Epithelial cell of proximal tubule (primary cell): ENCODE measurements at places on chromosomes 16 and 17. TPM values are rescaled to one million over a fixed set of nuclear protein-coding genes. Genes with fewer than 3 reads are reported as not detected.

- no peak for DNase-seq
Observed at GRCh38 chr17:8839410-8839935, 28.0 kb downstream of the PIK3R6 start.

DNA sequence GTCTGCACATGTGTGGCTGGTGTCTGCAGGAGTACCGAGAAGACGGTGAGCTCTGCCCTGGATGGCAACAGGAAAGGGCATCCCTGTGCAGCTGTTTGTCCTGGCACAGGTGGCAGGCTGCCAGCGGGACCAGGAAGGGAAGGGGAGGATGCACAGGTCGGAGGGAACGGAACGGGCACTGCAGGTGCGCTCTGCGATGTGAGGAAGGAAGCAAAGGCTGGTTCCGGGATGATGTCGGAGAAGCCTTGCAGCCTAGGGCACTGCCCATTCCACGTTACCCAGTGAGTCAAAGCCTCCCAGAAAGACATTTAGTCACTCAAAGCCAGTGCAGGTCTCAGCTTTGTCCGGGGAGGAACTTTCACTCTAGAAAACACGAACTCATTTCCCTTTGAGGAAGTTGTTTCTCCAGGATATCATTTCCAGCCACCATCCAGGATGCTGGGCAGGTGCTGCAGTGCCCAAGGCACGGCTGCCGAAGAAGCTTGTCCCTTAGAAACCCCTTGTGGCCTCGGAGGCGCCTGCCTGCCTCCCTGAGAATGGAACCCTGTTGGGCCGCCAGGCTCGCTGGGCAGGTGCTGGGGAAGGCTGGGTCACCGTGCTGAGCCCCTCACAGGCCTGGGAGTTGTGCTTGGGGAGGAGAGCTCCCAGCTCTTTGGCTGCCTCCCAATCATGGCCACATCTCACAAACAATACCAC is 4.5 kb upstream of the TMEM235 start:
- no peak for DNase-seq

DNA sequence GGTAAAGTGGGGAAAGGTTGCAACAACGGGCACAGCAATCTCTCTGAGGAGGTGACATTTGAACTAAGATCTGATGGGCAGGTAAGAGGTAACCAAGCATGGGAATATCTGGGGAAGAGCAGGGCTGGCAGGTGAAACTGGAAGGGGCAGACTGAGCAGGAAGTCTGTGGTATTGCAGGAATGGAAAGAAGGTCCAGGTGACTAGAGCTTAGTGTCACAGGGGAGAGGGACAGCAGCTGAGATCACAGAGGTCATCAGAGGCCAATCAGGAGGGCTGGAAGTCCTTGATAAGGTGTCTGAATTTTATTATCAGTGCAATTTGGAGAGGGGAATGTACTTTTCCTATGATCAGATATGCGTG is 73.3 kb upstream of the DHX40 start:
- DNase-seq: no peak

GRCh38 chr16:29765167-29766032 is 12.7 kb upstream of the ZG16 start:
- DNase-seq: no peak

GRCh38 chr16:81994485-81994884 is 16.8 kb downstream of the SDR42E1 start:
- no peak for DNase-seq

- DNase-seq: no peak
Observed at GRCh38 chr16:4309833-4310266, 6.0 kb upstream of the GLIS2 start.

GRCh38 chr16:10889855-10890254 is 12.9 kb downstream of the CIITA start:
- no peak for DNase-seq

- no peak for DNase-seq
Observed at GRCh38 chr17:80727409-80727755, 182.7 kb downstream of the RPTOR start.

DNA sequence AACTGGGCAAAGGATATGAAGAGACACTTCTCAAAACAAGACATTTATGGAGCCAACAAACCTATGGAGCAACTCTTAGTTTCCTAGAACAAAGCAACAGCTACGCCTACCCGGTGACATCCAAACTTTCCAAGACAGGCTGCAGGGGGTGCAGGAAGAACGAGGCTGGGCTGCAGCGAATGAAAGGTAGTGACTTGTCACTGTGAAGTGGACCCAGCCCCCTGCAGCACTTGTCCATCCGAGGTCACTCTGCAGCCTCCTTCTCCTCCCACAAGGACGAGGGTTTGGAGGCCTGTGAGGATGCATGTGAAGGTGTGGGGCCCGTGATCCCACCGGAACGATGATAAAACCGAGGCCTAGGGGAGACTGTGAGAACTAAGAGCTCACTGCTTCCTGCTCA is 192.6 kb upstream of the RPL38 start:
- no peak for DNase-seq

DNA sequence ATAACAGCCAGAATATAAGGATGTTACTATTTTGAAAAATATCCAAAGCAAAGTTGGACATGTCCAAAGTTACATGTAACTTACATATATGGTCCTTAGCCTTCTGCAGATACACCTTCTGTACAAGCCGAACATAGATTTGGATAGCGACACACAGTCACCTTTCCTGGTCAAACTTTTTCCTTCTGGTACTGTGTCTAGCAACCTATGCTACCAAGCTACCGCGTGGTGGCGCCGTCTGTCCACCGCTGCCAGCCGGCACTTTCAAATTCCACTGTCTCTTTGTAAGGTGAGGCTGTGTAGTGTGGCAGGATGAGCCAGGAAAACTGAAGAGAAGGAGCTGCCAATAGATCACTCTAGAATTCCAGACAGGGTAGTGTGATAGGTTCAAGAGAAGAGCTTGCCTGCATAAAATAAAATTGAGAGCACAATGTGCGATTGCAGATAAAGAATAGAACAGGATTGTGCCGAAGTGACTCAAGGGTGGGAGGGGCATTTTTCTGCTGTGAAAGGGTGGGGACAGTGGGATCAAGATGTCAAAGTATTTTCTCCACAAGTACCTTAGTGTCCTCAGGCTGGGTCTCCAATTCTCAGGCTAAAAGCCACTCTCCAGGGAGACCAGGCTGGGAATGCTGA is 366.9 kb downstream of the SLC39A11 start:
- no peak for DNase-seq

DNA sequence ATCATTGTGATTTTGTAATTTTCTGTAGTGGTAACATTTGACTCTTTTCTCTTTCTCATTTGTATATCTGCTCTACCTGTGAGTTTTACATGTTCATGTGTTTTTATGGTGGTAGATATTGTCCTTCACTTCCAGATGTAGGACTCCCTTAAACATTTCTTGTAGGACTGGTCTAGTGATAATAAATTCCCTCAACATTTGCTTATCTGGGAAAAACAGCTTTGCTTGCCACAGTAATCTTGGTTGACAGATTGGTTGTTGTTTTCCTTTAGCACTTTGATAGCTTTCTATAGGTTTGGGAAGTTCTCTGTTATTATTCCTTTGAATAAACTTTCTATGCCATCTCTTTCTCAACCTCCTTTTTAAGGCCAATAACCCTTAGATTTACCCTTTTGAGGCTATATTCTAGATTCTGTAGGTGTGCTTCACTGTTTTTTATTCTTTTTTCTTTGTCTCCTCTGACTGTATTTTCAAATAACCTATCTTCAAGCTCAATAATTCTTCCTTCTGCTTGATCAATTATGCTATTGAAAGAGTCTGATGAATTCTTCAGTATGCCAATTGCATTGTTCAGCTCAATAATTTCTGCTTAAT is 32.1 kb upstream of the GINS3 start:
- DNase-seq: no peak

DNA sequence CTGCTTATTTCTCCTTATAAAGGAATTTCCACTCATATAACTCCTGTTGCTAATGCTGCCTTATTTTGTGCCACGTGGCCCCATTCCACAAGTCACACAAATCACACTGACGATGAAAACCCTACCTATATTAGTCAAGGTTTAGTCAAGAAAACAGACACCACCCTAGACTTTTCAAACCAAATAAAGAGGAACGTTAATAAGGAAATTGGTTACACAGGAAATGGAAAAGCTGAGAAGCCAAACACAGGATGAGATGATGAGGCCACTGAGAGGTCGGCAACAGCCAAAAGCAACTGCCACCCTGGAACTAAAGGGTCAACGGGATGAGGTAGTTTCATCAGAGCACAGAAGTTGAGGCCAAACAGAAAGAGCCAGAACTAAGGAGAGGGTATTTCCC is 47.3 kb upstream of the ALOX12 start:
- DNase-seq: no peak

DNA sequence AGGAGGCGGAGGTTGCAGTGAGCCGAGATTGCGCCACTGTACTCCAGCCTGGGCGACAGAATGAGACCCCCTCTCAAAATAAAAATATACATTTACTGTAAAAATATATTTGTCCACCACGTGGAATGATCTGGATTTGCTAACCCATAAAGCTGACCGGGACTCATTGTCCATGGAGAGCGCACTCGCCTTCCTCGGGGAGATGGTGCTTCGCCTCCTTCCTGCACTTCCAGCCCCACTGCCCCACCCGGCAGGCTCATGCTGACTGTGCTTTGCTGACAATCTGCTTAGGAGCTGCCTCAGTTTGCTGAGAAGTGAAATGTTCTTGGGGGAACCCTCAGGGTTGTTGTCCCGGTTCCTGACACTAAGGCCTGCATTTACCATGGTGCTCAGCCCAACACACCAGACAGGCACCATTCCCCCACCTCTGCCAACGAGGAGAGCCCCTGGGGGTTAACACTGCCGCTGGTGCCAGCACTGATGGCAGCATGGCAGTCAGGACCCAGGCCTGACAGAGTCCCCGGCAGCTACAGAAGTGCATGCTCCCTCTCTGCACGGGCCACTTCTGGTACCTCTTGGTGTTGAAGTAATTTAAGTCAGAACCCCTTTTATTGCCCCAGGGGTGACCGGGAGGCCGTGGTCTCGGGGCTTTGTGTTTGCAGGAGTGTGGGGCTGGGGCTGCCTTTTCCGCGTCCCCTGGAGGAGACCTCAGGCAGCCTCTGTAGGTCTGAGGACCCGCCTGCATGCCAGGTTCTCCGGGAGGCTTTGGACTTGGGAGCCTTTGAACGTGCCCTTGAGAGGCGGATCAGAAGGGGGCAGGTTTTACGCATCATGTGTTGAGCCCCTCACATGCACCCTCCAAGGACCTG is 2.5 kb downstream of the NUBP2 start:
- no peak for DNase-seq

DNA sequence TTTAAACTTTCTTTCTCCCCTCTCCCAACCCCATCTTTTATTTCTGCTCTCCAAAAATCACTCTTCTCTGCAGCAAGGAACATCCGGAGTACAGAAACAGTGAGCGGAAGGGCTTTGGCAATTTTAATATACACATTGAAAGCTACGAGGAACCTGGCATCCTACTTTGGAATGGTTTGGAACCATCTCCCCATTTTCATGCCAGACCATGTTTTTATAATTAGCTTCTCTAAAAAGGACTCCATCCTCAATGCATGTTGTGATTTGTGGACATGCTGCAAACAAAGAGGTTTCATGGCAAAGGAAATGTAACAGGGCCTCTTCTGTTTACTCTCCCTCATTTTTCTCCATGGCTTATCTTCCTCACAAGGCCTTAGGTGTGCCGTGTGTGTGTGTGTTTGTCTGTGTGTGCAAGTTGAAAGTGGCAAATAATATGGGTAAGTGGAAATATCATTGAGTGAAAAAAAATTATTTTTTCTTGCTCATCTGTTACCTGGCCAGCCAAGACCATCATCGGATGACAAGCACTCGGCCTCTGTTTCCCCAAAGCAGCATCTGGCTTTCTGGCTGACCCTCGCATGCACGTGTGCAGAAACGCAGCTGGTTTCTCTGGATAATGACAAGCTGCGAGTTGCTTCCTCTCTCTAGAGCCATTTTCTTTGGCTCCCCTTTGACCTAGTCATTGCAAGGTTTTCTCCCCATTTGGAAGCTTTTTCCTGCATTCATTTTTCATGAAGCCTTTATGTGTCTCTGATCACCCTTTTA is 585.0 kb downstream of the TMEM114 start:
- no peak for DNase-seq

DNA sequence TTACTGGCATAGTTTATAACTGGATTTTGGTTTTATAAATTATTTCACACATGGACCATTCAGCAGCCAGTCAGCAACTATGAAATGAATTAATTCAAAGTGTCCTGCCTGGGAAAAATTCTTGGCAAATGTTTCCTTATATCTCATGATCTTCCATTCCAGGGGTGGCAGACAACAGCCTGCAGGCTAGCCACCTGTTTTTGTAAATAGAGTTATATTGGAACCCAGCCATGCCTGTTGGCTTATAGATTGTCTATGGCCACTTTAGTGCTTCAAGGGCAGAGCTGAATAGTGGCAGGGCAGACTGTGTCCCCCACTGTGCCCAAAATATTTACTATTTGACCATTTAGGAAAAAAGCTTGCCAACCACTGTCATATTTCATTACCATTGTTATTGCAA is 613.7 kb downstream of the TMEM114 start:
- DNase-seq: no peak

DNA sequence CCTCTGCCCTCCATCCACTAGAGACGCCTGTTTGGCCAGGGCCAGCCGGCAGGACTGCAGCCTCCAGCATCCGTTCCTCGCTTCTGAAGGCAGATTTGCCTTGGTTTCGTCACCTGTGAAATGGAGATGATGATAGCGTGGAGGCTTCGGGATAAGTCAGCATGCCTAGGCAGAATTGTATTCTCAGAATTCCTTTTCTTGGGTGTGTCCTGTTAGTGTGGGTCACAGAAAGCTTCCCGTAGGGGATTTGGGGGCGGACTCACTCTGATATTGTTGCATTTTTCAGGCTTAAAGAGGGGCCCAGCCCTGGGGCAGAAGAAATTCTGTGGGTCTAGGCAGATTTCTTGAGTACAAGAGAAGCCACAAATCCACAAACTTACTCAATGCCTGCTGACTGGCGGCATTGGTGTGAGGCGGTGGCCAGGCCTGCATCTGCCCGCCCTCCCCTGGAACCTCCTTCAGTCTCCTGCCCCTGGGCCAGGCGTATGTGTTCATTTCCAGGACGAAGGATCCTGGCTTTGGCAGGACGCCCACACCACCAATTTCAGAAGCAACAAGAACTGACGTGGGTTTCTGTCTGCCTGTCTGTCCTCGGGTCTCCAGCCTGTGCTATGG is 17.6 kb downstream of the CCDC42 start:
- DNase-seq: no peak

GRCh38 chr16:54932021-54932660 is 1.5 kb downstream of the IRX5 start:
- DNase-seq: no peak

MYO15B gene
- total RNA-seq: 0.36 and 5.4 TPM in 2 replicates

ANKFN1 gene
- total RNA-seq: not detected in 2 replicates

RANBP10 gene
- 4.0 and 5.3 TPM in 2 replicates for total RNA-seq

CFAP119 gene
- 7.0 and 8.2 TPM in 2 replicates for total RNA-seq
